Non-pigmented ciliary epithelial cell (primary cell): ENCODE measurements at places on chromosomes 1 and 21.
A peak's percentile ranks its signal among the peaks of the same experiment; 100 is the strongest.

DNA sequence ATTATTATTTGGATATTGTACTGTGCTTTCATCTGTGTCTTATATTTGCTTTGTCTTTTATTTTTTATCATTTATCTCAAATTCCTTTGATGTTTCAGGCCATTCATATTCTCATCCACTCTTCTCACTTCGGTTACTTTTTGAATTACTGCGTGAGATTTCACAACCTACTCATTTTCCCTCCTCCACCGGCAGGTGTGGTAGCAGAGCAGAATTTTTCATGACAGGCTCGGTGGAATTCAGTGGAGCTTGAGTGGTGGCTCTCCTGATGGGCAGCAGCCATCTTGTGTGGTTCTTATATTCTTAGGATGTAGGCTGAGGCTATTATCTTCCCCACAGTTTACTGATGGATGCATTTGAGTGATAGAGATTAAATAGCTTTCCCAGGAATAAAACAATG lies 92.3 kb upstream of the IVNS1ABP start:
- DNase-seq = no peak

DNA sequence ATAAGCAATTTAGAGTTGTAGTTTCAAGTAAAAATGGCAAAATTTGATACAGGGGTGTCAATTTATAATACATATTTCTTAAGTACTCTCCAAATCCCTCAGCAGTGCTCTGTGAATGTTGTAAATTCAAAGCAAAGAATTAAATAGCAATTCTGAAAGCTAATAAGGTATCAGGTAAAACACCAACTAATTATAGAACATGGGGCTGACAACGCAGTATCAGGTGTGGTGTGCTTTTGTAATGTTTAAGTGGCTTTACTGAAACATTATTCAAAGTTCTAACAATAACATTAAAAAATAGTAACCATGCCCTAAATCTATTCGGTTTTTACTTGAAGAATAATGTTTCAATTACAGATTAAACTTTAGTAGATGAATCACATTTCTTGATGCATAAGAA lies 1271.2 kb upstream of the ADGRL2 start:
- DNase-seq = no peak

GRCh38 chr1:40404670-40405462 lies 31.3 kb downstream of the SMAP2 start:
- DNase-seq = no peak

DNA sequence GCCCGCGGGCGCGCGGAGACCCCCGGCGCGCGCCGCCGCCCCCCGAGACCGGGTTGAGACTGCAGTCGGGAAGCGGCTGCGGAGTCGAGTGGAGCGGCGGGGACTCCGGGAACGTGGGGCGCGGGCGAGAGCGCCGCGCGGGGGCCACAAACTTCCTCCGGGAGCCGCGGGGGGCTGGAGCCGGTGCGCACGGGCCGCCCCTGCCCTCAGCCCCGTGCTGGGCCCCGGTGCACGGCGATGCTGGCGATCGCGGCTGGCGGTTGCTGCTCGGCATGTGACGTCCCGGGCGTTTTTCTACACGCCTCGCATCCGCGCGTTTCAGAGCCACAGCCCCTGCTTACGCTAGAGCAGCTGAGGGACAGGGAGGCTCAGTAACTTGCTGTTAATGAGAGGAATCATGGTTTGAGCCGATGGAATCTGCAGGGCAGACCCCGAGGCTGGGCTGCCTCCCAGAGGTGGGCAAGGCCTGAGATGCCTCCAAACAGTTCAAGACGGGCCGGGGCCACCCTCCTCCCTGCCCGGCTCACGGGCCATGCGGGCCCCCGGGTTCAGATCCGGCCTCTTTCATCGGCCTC lies 520 bp downstream of the TMEM201 start:
- no peak for DNase-seq

- DNase-seq = no peak
Measured at GRCh38 chr1:110554871-110555801, 36.2 kb upstream of the KCNA10 start.

DNA sequence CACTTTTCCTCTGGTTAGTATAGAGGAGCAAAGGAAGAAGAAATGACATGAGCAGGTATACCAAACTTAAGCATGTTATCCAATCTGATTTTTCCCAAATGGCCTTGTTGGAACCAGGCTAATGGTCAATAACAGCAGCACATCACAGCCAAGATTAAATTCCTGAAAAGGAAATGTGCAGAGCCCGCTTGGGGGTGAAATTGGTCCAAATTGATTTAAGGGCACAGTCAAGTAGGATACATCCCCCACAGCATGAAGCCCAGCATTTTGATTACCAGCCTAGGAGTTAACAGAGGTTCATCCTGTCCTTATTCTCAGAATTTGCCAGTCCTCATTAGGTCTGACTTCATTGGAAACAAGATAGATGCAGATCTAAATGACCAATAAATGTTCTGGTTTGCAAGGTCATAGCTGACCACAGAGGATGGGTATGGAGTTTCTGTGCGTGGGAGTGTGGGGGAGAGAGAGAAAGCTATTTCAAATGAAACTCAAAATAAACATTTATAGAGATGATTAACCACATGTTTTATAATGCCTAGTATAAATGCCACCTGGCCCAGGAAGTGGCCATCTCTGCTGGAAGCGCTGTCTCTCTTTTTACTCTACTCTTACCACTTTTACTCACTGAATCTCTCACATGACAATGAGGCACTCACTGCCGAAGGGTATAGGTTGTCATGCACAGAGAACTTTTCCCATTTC lies 38.7 kb downstream of the RGS5 start:
- peak; percentile 70 for DNase-seq

- no peak for DNase-seq
Measured at GRCh38 chr1:191876631-191877030, 281.6 kb upstream of the RGS18 start.

DNA sequence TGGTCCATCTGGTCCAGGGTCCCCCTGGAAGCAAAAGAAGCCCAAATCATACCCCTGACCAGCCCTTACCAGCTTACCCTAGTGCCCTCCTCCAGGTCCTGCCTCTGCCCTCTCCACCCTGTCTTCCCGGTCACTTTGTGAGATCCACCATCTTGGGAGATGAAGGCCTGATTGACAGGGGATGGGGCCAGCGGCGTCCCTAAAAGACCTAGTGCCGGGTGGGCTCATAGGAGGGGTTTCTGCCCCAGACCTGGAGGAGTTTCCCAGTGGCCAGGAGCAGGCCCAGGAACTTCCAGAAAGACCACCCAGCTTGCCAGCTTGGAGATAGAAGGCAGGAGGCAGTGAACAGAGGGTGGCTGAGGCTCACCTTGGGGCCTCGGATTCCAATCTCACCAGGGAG lies 5.4 kb downstream of the COL9A2 start:
- DNase-seq = no peak

DNA sequence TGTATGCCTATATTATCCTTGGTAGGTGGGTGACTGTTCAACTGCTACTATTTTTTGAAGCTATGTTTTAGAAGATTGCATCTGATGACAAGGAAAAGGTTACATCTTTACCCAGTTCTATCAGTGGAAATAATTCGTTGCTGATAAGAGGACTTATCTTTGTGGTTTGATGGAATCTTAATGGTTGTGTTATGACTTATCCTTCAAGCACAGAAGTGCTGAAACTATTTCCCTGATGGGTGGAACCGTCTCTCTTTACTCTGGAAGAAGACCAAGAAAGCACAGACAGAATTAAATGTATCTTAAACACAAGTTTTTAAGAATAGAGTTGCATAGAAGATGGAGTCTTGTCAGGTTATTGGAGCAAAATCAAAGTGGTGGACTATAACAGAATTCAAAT lies 437.7 kb upstream of the KAZN start:
- no peak for DNase-seq
